ENCODE measurements at places on chromosomes 1 and 21.
A peak's percentile ranks its signal among the peaks of the same experiment; 100 is the strongest.

DNA sequence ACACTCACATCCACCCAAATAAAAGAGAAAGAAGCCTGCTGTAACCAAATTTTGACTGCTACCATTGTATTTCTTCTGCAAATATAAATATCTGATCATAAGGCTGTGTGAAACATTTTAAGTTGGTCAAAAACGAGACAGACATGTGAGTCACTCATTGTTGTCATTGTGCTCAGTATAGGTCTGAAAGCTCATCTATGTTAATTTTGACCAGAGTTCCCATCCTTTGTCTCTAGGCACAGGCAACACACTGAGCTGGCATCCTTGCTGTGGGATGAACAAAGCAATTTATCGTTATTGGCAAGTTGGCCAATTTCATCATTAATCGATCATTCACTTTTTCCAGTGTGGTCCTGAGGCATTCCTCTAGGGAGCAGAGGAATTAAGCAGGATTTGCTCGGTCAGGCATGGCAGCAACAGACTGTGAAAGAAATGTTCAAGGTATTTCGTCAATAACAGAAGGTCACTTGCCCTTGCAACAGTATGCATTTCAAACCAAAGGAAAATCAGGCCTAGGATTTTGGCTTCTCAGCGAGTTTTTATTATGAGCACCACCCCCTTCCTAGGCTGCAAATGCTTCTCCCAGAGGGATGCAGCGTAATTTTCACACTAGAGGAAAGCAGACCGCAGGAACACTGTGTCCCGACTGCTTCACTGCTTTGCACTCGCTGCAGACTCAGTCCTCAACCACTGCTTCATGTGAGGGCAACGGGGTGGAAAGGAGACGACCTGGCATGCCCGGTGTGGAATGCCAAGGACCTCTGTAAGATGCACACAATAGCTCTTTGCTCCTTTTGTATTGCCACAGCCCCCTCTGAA lies 87.9 kb upstream of the SMYD2 start:
- no peak for DNase-seq

DNA sequence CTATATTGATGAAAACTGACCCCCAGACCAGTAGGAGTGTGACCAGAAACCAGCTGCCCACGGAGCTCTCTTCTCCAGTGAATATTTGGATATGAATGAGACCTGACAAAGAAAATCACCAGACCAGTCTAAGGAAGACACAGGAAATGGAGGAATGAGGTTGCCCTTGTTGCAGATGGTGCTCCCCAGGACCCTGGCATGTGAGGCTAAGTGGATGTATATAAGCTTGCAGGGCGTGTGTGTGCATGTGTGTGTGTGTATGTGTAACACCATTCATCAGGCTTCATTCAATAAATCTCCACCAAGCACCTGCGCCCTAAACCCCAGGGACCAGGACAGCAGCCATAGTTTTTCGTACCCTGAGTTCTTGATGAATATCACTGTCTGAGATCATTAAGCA lies 14.4 kb downstream of the PHLDA3 start:
- DNase-seq, result no peak

- no peak for DNase-seq
Measured at GRCh38 chr1:83493633-83494032, 505.3 kb downstream of the TTLL7 start.

- DNase-seq, result no peak
Measured at GRCh38 chr21:38787461-38788274, 18.1 kb upstream of the ETS2 start.

GRCh38 chr1:25197982-25198662 lies 34.2 kb downstream of the SYF2 start:
- no peak for DNase-seq

GRCh38 chr1:234911787-234912186 lies 216.8 kb downstream of the TOMM20 start:
- DNase-seq, result peak; percentile 29

GRCh38 chr1:168235548-168235885 lies 9.7 kb downstream of the SFT2D2 start:
- DNase-seq, result no peak

Measured in T-helper 1 cell (primary cell).